ENCODE measurements at places on chromosomes 11 and 22. TPM values are rescaled to one million over a fixed set of nuclear protein-coding genes. Genes with fewer than 3 reads are reported as not detected.

Gene NCR3LG1
- 1.6 TPM for total RNA-seq

DNA sequence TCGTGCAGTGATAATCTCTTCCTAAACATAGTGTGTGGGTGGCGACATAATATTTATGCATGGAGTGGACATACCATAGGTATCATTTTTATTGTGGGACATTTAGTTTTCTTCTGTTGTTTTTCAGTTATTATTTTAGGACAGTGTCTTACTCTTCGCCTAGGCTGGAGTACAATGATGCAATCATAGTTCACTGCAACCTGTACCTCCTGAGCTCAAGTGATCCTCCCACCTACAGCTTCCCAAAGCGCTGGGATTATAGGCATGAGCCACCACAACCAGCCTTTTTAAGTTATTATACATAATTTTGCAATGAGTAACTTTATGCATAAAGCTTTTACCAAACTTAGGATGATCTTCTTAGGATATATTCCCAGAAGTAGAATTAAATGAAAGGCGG lies 2.7 kb downstream of the SRRD start:
- DNase-seq: no peak

DNA sequence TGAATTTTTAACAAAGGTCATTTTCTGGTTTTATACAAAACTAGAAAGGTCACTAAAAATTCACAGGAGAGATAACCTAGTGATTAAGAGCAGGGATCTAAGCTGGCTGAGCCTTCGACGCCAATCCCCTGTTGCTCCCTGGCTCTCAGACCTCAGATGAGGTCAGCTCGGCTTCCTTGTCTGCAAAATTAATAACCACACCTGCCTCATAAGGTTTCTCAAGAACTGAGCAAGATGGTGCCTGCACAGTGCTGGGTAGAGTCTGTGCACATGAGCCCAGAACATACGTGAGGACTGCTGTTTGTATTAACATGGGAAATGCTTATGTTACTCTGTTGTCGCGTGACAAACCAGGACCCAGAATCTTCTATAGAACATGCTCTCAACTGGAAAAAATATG lies 24.4 kb upstream of the CD5 start:
- no peak for DNase-seq

DNA sequence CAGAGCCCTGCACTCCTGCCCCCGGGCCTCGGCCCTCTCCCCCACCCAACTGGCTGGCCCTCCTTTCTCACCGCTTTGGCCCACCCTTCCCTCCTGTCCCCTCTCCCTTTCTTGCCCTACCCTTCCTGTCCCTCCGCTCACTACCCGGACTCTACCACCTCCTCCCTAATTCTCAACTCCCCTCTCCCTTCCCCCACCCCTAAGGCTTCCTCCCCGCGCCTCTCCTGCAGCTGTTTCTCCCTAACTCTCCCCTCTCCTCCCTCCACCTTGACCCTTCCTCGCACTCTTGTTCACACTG lies 421 bp downstream of the SLC15A3 start:
- DNase-seq: no peak

- DNase-seq: no peak
Observed at GRCh38 chr11:103051151-103051801, 40.7 kb downstream of the DCUN1D5 start.

DNA sequence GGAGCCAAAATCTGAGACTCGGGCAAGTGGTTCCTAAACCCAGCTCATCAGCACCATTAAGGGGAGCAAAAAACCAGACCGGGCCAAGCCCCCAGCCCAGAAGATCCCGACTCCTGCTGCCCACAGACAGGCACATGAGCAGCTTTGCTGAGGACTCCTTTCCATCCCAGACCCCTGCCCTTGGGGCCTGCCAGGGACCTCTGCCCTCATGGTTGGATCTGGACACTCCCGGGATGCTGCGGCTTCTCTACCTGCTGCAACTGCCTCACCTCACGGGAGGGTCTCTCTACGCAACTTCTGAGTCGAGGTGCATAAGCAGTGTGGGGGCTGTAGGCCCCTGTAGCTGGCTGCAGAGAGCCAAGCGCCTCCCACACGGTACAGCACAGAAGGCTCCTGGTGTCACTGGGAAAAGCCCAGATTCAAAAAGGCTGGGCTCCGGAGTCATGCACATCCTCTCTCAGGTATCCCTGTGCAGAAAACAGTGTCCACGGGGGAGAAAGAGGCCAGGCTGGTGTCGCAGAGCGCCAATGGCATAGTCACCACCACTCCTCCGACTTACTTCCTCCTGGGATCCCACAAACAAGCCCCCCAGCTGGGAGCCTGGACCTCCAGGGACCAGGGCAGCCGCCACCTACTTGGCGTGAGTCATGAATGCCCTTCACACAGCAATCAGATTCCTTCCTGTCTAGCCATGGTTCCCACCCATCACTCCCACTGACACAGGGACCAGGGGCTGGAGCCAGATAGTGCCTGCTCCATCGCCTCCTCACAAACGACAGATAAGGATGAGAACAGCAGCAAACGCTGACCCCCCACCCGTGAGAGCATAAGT lies 122.1 kb downstream of the BCR start:
- no peak for DNase-seq

- DNase-seq: no peak
Observed at GRCh38 chr11:10317776-10318526, 13.1 kb downstream of the ADM start.

- DNase-seq: no peak
Observed at GRCh38 chr11:64880240-64881001, 2.0 kb upstream of the EHD1 start.

DNA sequence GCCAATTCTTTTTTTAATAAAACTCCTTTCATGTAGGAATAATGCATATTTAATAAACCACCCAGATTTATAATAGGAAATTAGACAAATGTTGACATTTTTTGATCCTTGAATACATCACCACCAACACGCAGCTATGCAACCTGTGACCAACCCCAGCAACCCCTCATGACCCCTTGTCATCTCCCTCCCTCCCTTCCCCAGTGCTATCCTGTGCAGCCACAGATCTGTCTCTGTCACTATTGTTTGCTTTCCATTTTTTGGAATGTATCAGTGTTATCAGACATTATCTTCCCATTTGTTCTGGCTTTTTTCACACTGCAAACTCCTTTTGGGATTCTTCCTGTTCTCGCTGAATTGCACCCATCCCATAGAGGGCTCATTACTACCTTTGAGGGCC lies 114.1 kb downstream of the VPREB1 start:
- no peak for DNase-seq

GRCh38 chr11:129090056-129090455 lies 102.1 kb downstream of the ARHGAP32 start:
- DNase-seq: no peak

DNA sequence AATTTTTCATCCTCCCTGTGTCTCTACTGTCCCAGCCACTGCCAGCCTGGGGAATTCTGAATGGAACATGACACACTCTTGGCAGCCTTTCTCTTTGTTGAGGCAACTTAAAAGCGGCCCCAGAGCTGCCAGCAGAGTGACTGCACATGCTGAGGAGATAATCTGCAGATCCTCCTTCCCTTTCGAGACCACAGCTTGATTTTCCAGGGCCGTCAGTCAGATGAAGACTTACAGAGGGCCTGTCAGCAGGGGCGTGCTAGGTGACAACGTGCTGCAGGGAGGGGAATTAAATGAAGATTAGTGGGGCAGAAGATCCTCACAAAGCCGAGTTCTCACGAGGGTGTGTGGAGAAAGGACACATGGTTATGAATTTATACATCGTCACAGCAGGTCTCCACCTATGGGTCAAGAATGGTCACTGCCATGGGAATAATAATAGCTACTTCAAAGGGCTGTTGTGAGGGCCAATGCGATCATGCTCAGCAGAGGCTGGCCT lies 193.5 kb upstream of the PITPNB start:
- DNase-seq: no peak

Gene IGLL5
- total RNA-seq: 0.69 TPM

Gene SOX10
- total RNA-seq: 4.5 TPM

GRCh38 chr11:122864386-122865115 lies 18.0 kb upstream of the JHY start:
- no peak for DNase-seq

DNA sequence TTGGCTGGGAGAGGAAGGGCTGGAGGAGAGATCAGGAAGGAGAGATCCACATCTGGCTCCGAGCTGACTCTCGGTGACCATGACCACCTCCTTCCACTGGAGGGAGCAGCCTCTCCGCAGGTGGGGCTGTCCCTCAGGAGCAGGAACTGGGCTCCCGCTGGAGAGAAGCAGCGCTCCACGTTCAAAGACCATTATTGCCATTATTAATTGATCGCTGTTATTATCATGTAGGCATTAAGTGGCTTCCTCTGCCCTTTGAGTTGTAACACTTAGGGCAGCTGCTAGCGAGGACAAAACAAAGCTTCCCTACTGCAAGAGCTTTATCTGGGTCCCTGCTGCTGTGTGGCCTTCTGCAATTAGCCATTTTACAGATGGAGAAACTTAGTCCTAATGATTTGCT lies 251.9 kb downstream of the ST3GAL4 start:
- no peak for DNase-seq

Gene CHRDL2
- total RNA-seq: 0.69 TPM

Gene IFITM1
- total RNA-seq: 20.9 TPM

Gene ELF5
- 13.4 TPM for total RNA-seq

Gene SLC22A8
- total RNA-seq: not detected

Gene CRACR2B
- total RNA-seq: 5.9 TPM

Gene PTGDR2
- total RNA-seq: 0.37 TPM

DNA sequence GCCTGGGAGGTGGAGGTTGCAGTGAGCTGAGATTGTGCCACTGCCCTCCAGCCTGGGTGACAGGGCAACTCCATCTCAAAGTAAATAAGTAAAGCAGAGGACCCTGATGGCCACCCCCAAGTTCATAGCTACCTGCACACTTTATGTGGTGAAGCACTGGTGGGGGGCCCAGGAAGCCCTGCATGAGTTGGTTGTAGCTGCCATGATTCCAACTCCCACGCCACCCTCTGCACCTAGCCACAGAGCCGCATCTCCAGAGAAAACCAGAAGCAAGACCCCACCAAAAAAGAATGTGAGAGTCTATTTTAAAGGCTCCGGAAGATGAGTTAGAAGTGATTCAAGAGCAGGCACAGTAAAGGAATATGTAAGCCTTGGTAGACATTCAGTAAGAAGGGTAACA lies 20.4 kb upstream of the TMA7B start:
- no peak for DNase-seq

- no peak for DNase-seq
Observed at GRCh38 chr11:113885897-113886296, 10.5 kb upstream of the USP28 start.

DNA sequence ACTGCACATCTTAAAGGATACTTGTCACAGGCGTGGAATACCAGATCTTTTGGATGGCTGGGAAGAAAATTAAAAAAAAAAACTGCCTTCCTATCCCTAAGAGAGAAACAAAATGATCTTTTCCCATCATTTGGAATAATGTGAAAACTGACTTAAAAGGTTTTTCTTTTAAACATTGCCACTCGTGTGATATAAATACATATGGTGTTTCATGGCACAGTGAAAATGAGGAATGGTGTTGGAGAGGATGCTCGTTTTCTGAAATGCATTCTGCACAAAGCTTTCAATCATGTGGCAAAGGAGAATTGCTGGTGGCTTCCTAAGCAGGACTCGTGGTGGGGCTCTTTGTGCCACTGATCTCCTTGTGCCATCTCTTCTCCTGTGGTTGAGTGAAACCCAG lies 74.9 kb upstream of the LRRC4C start:
- DNase-seq: no peak

Gene P2RY6
- total RNA-seq: 0.90 TPM

GRCh38 chr22:27808451-27809225 lies 7.1 kb upstream of the MN1 start:
- no peak for DNase-seq

Gene SYT7
- total RNA-seq: 1.1 TPM

Gene LRRC32
- 16.3 TPM for total RNA-seq

Gene RFPL3
- total RNA-seq: not detected

DNA sequence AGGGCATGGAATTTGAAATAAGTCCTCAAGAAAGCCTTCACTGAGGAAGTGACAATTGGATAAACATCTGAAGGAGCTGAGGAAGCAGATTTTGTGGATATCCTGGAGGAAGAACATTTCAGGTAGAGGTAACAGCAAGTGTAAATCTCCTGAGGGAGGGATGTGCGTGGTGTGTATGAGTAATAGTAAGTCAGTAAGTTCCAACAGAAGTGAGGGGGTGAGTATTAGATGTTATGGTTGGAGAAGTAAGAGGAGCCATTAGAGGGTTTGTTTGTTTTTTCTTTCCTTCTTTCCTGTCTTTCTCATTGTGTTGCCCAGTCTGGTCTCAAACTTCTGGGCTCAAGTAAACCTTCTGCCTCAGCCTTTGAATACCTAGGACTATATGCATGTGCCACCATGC lies 29.0 kb downstream of the ANKRD42 start:
- no peak for DNase-seq

DNA sequence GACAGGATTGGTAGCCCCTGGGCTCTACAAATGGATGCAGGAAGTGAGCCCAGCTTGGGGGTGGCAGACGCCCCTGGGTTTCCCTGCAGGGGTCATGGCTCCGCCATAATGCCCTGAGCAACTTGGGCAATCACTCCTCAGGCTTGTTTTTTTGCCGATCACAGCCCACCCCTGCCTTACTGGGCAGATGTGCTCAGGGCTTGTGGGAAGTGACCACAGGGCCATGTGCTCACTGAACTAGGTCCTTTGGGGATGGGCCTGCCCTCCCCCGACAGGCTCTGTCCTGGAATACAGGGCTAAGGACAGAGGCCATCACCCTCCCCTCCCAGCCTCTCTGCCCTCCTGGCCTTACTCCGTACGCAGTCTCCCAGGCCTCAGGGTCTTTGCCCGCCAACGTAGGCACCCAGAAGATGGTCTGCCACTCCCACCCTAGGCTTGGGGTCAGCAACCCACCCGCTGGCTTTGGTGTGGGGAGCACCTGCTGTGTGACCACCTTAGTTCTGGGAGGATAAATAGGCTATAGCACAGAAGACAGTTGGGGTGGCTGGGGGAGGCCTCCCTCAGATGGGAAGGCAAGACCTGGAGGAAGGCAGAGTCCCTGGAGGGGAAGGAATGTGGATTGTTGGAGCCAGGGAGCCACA lies 3.8 kb downstream of the RPLP2 start:
- no peak for DNase-seq
